ENCODE measurements at places on chromosomes 5 and 9.

- no peak for DNase-seq
Measured at GRCh38 chr9:119368179-119368578, 1.1 kb downstream of the BRINP1 start.

DNA sequence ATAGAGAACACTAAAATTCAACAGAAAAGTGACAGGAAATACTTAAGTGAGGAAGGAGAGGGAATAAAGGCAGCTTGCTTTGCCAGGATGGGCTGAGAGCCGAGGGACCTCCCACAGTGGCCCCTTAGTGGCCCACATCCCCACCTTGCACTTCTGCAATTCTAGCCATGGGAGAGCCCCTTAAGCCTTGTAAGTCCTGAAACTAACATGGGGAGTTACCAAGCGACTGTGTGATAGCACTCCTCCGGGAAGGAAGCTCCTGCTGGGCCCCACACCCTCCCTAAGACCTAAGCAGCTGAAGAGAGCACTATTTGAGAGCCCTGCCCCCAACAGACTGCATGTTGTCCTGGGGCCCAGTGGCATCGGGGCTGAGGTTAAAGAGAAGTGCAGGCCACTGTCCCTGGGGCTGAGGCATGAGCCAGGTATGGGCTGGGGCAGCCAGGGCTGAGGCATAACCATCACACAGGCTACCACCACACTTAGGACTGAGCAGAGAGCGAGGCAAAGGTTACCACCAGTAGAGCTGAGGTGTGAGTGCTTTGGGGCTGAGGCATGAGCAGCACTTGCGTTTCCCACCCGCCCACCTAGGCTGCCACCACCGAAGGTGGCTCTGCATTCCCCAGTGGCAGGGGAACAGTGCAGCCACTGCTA lies 301.8 kb upstream of the TRPC7 start:
- DNase-seq = no peak

DNA sequence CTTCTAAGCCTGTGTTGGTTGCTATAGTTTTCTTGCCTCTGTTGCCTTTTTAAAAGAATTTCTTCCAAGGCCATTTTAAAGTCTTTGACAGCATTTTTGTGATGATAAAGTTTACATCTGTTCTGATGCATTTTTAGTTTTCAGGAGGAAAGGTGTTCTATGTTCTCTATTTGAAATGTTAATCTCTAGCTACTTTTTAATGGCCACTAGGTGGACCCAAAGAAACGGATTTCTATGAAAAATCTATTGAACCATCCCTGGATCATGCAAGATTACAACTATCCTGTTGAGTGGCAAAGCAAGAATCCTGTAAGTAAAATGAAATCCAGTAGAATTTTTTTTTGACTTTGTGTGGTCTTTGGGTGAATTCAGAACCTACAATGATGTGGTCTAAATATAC lies 60.2 kb downstream of the MELK start:
- DNase-seq = no peak

DNA sequence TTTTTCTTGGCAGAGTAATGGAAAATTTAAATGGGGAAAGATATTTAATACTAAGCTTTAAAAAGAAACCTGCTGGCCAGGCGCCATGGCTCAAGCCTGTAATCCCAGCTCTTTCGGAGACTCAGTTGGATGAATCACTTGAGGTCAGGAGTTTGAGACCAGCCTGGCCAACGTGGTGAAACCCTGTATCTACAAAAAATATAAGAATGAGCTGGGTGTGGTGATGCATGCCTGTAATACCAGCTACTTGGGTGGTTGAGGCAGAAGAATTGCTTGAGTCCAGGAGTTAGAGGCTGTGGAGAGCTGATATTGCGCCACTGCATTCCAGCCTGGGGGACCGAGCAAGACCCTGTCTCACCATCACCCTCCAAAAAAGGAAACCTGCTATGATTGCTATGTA lies 32.8 kb downstream of the TUT7 start:
- no peak for DNase-seq

- no peak for DNase-seq
Measured at GRCh38 chr9:113317777-113318176, 14.6 kb upstream of the RNF183 start.

- no peak for DNase-seq
Measured at GRCh38 chr5:8500426-8500825, 631.5 kb downstream of the MTRR start.

DNA sequence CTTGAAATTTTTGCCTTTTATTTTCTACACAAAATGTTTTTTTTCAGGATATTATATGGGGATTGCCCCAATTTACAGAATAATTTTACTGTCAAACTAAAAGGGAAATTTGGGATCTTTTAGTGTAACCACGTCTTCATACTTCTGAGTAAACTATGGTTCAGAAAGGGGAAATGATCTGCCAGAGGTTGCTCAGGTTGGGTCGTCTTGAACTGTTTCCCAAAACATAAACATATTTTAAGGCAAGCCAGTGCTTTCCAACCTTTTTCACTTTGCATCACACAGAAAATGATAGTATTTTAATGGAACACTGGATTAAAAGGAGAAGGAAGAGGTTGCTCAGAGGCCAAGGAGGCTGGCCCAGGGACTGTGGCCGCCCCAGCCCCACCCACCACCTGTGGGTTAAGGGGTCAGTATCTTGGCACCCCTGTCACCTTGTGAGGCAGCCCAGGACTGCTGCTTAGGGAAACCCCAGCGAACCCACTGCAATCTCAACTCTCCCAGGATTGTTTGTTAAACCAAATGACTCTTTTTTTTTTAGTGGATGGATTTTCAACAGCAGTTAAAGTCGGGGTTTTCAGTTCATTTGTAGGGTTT lies 142.7 kb upstream of the DHFR start:
- DNase-seq = no peak

DNA sequence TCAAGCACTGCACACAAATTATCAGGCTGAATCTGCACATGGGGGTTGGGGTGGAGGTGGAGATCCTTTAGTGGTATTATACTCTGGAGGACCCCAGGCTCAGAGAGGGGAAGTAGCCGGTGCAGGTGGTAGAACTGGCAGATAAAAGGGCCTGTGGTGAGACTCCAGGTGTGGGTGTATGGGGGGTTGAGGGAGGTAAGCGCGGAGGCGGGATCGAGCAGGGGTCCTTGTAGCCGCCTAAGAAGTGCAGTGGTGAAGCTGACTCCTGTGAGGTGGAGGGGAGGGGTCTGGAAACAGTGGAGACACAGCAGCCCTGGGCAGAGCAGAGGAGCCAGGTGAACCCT lies 841 bp downstream of the ACSL6 start:
- DNase-seq = no peak

GRCh38 chr9:85960688-85961093 lies 19.7 kb downstream of the NAA35 start:
- DNase-seq = no peak

DNA sequence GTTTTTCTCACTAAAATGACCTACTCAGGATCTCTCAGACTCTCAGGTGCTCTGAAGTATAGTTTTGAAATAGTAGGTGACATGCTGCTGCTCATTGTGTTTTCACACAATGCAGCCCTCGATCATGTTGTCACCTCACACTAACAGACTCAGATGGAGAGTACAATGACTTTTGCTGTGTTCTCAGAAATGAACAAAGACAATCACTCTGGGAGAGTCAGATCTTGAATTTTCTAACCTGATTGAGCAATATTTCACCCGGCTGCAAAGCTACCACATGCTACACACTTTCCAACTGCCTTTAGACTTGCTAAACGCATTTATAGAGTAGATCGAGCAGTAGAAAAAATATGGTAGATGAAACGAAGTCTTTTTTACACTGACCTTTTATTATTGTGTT lies 113.4 kb downstream of the ST8SIA4 start:
- DNase-seq = no peak

GRCh38 chr5:11104651-11105112 lies 343.6 kb upstream of the DAP start:
- DNase-seq = no peak

- no peak for DNase-seq
Measured at GRCh38 chr9:121962421-121962820, 130.7 kb downstream of the TTLL11 start.
